M059J (cell line): ENCODE measurements at places on chromosomes 1 and 21.

- DNase-seq: peak; percentile 53
Observed at GRCh38 chr1:149848340-149849110, 50.8 kb upstream of the BOLA1 start.

- no peak for DNase-seq
Observed at GRCh38 chr1:244419024-244419423, 32.7 kb downstream of the ADSS2 start.

GRCh38 chr1:189859385-189859977 lies 618.2 kb downstream of the BRINP3 start:
- DNase-seq: no peak

DNA sequence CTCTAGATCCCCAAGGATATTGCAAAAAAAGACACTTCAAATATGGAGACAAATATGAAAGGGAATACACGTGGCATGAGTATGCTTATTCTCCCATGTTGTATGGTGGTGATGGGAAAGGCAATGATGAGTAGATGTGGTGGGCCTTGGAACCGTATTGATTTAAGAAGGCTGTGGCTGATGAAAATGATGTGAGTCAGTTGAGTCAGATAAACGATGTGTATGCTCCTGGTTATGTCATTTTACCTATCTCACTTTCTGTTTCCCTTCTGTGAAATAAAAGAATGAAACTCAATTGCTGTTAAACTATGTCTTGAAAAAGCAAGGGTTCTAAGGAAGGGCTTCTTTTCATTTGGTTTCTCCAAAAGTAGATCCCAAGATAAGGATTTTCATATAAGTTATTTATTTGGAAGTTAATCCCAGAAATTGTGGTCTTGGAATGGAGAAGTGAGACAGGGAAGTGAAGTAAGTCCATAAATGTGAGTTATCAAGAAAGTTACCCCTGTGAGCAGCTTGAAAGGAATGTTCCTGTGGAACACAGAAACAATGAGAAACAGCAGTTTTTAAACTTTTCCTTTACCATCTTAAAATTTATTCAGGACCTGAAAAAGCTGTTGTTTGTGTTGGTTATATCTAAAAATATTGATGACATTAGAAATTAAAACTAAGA lies 292.0 kb downstream of the DUSP10 start:
- DNase-seq: peak; percentile 57

GRCh38 chr1:72678683-72679082 lies 396.3 kb upstream of the NEGR1 start:
- DNase-seq: no peak

- peak; percentile 17 for DNase-seq
Observed at GRCh38 chr1:62312698-62313097, 6.5 kb downstream of the KANK4 start.

GRCh38 chr1:223011505-223011856 lies 131.6 kb downstream of the TLR5 start:
- no peak for DNase-seq

- no peak for DNase-seq
Observed at GRCh38 chr1:115307661-115308060, 30.4 kb downstream of the NGF start.
